Posterior cingulate gyrus (tissue), 11 donors: ENCODE measurements at places on chromosomes 4 and X.

- DNase-seq: no peak
These were observed 82.8 kb downstream of the PDGFC start for GRCh38 chr4:156888762-156889161.

GRCh38 chrX:18682979-18683387 lies 11.1 kb upstream of the RS1 start:
- DNase-seq: no peak

- no peak for DNase-seq
These were observed at the start of gene CXCR3 for GRCh38 chrX:71618303-71618721. Gene CXCR3 (minus strand): TSS chrX:71618511. CDS start chrX:71618449, 62 bp downstream.

- no peak for DNase-seq
These were observed 88.5 kb downstream of the HADH start for GRCh38 chr4:108078024-108078733.

GRCh38 chrX:45771114-45771513 lies 570.4 kb upstream of the DIPK2B start:
- DNase-seq: no peak

DNA sequence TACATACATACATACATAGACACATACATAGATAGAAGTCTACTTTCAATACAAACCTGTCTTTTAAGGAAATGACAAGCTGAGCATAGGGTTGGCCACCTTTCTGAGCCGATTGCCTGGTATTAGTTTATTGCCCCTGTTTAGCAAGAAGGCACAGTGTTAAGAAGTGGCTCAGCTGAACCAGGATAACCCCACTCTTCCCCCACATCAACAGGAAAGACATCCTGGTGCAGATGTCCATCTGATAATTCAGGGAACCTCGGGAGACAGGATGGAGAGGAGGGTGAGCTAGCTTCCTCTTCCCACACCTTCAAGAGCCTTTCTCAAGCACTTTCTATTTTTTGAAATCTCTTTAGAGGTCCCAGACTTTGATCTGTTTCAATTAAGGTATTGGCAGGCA lies 52.3 kb downstream of the PKD2 start:
- DNase-seq: no peak

GRCh38 chrX:130049821-130050220 lies 60.5 kb downstream of the ELF4 start:
- DNase-seq: no peak

DNA sequence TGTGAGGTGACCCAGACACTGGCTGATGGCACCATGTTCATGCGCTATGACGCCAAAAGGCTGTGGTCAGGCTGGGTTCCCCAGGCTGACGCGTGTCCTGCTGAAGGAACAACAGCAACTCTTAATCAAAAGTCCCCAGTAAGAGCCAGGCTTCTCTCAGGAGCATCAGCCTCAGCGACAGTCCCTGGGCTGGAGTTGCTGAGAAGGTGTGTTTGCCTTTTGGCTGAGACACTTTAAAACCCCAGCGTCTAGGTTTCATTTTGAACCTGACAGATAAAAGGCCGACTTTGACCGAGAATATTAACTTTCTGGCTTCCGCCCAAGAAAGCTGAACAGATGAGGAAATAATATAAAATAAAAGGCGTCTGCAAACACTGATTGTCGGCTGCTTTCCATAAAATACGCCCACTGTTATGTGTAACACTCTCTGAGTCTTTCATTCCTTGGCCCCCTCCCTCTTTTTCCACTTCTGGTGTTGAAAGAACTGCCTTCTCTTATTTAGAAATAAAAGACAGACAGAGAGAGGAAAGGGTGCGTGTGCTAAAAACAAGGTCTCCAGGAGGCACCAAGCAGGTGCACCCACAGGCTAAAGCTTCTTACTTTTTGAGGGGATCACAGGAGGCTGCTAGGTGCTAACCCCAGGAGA lies 373.6 kb downstream of the MID1IP1 start:
- no peak for DNase-seq

GRCh38 chrX:39338583-39338982 lies 537.3 kb downstream of the MID1IP1 start:
- DNase-seq: no peak

DNA sequence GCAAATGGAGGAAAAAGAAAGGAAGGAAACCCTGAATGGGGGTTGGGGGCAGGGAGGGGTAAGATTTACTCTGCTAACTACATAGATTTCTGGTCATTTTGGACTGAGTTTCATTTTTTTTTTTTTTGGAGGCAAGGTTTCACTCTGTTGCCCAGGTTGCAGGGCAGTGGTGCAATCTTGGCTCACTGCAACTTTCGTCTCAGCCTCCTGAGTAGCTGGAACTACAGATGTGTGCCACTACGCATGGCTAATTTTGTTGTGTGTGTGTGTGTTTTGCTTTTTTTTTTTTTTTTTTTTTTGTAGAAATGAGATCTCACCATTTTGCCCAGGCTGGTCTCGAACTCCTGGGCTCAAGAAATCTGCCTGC lies 223.5 kb downstream of the APBB2 start:
- no peak for DNase-seq

DNA sequence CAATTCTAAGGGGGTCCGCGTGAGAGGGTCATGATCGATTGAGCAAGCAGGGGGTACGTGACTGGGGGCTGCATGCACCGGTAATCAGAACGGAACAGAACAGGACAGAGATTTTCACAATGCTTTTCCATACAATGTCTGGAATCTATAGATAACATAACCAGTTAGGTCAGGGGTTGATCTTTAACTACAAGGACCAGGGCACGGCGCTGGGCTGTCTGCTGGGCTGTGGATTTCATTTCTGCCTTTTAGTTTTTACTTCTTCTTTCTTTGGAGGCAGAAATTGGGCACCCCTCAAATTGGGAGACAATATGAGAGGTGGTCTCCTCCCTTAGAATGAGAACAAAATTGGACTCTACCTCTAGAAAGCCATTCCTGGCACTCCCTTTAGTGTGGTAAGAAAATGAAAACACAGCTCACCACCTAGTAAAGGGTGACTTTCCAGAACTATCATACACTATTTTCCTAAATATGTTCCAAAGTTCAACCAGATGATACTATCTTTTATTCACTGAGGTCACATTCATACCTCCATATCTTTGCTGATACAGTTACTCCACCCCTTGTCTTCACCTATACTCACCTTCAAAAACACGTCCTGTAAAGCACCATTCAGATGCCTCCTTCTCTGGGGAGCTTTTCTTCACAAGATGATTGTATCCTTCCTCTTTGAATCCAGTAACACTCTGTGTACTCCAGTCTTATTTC lies 1058.3 kb upstream of the SLIT2 start:
- DNase-seq: no peak

DNA sequence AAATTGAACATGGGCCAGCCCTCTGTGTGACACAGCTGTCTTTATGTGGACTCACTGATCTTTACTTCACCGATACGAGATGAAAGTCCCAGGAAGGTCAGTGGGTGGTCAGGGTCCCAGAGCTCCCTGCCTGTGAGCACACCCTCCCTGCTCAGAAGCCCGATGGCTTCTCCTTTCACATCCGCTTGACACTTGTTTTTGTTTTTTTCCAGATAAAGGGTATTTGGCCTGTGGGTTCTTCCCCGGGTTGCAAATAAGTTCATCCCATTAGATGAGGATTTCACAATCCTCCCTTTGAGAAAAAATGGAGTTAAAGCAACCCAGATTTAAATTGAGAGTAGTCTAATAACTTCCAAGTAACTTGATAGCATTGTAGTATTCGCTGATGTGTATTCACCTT lies 48.2 kb upstream of the TLR2 start:
- no peak for DNase-seq

- DNase-seq: no peak
These were observed 61.2 kb upstream of the TSPAN7 start for GRCh38 chrX:38500141-38500540.

DNA sequence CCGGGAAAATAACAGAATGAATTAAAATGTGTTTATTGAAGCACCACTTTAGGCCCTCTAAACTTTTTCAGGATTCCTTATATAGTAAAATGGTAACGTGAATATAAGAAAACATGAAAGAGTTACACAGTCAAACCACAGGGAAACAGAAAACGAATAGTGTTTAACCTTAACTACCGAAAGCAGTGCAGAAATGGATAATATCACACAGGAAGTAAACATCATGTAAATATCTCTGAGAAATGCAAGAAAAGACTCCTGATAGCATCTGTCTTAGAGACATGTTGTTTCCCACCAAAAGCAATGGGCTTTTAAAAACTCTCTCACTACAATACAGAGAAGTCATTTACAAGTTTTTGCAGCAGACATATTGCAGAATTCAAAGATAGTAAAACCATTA lies 323.9 kb upstream of the CXXC4 start:
- DNase-seq: no peak
